ENCODE measurements at places on chromosomes 4 and X.

- DNase-seq, result no peak
Observed at GRCh38 chr4:125316791-125317524, 2.2 kb downstream of the FAT4 start.

- no peak for DNase-seq
Observed at GRCh38 chr4:128461291-128462102, 173.9 kb upstream of the PGRMC2 start.

- no peak for DNase-seq
Observed at GRCh38 chr4:184740980-184741391, 7.1 kb upstream of the CENPU start.

DNA sequence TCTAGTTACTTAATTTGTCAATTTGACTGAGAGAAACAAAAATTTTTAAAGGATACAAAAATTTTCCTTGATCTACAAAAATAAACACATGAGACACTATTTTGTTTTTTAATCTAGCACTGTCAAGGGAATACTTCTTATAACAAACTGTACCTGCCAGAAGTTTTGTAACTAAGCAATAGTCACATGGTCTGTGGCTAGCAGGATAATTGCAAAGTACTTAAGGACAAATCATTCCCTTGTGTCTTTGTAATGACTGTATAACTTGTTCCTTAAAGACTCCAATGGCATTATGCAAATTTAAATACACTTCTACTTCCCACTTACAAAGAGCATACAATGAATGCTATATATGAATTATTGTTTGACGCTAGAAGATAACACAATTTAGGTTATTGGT, 25.1 kb upstream of the ANK2 start:
- no peak for DNase-seq

DNA sequence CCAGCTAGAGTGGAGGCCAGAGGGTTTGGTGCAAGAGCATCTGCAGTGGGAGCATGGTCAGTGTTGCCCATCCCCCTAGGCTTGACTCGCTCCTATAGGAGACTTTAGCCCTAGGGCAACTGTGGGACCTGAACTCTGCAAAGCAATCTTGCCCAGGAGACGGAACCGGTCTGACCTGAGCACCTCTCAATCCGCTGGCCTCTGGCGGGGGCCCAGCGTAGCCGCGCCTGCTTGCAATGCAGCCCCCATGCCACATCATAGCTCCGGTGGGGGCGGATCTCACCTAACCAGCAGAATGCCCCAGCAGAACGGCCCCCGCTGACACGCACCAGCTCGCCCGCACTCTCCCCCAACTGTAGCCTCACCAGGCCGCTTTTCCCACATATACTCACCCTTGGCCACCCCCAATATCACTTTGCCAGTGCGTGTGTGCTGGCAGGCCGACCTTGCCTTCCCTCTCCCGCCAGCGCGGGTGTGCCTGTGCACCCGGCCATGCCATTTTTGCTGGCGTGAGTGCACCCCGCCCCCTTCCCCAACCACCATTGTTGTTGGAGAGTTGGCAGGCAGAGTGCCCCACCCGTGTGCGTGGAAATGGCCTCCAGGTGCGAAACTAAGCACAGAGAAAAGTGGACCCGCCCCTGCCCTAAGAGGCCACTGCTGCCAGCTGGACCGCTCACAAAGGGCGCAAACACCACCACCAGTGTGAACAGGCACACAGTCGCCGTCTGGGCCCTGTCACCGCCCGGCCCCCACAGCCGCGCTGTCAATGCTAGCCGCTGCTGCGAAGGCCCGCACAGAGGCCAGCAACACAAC, 5.8 kb downstream of the BEX4 start:
- DNase-seq, result no peak

GRCh38 chr4:21900211-21900610, 48.4 kb downstream of the KCNIP4 start:
- DNase-seq, result no peak

DNA sequence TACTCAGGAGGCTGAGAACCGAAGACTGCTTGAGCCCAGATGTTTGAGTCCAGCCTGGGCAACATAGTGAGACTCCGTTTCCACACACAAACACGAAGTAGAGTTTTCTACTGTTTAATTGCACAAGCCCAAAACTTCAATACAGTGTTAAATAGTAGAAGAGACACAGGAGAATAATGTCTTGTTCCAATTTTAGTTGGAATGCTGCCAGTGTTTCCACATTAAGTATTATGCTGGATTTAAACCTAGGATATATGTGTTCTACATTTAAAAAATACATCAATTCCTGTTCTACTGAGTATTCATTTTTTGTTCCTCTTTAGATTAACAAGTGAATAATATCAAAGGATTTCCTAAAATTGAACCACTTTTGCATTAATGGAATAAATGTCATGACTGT, 91.3 kb downstream of the LCORL start:
- no peak for DNase-seq

- DNase-seq, result no peak
Observed at GRCh38 chr4:16457944-16458343, 231.7 kb upstream of the TAPT1 start.

- no peak for DNase-seq
Observed at GRCh38 chr4:121338518-121338917, 42.3 kb downstream of the QRFPR start.

DNA sequence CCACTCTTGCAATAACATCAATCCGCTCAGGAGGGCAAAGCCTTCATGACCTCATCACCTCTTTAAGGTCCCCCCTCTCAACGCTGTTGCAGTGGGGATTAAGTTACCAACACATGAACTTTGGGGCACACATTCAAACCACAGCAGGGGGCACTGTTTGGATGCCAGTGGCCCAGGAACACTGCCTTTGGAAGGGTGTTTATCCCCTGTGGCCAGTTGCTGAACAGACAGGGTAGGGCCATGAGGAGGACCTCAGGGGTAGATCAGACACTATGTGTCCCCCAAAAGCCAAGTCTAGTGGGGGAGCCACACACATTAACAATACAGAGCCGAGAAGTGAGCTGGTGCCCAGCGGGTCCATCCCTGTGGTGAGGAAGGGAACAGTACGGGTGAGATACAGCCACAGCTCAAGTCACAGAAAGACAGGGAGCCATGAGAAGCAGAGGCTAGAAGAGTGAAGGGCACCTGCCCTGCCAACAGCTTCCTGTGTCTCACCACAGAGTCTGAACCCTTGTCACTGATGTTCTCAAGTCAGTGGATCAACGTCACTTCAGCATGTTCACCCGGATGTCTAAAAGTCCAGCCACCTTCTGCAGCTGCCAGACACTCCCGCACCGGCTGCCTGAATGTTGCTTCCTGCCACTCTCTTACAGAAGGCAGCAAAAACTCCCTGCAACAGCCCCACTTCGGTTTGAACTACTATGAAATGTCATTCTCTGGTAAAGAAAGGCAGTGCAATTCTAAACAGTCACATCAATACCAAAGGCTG, 19.9 kb upstream of the MXD4 start:
- DNase-seq, result peak; percentile 65

GRCh38 chr4:112318239-112319142, 21.3 kb downstream of the ALPK1 start:
- no peak for DNase-seq

DNA sequence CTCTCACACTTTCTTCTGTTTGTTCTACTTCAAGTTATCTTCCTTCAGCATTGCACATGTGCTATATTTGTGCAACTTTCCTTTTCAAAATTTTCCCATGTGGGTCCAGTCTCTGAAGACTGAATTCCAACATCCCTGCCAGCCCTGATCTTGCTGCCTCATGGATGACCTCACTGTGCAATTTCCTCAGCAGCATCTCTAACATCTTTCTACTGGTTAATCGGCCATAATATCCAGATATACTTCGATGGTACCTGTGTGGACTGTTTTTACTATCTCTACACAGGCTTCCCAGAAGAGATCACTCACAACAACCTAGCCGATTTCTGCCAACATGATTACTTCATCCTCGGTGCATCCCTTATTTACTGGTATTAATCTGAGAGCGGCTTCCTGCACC, 41.5 kb downstream of the GPM6A start:
- no peak for DNase-seq

- no peak for DNase-seq
Observed at GRCh38 chr4:174387143-174387542, 103.4 kb downstream of the CEP44 start.

DNA sequence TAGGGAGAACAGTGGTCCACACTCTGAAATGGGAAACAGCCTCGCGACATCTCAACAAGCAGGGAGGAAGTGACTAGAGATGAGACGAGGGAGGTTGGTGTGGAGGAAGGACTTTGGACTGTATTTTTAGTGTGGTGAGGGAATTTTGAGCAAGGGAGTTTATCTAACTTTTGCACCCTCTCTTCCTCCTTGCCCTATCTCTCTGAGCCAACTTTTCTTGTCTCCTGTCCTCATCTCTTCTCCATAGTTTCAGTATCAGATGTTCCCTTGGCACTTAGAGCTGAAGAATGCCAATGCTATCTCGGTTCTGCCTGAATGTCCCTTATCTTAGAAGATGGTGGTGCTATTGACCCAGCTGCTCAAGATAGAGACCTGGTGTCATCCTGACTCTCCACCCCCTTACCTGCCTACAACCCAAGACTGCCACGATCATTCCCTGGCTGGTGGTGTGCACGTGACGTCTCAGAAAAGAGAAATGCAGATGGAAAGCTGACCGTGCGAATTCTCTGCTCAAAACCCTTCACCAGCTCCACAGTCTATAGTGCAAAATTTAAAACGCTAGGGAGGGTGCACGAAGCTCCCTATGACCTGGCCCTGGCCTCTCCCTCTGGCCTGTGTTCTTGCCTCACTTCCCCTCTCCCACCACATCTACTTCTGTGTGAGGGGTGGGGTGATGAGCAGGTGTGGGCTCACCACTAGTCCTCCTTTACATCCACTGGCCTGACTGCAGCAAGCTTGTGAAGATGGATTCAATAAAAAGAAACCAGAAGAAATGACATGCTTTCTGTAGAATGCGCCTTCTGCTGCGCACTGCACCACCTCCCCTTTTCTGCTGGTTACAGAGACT, 20.9 kb downstream of the MPP1 start:
- no peak for DNase-seq

DNA sequence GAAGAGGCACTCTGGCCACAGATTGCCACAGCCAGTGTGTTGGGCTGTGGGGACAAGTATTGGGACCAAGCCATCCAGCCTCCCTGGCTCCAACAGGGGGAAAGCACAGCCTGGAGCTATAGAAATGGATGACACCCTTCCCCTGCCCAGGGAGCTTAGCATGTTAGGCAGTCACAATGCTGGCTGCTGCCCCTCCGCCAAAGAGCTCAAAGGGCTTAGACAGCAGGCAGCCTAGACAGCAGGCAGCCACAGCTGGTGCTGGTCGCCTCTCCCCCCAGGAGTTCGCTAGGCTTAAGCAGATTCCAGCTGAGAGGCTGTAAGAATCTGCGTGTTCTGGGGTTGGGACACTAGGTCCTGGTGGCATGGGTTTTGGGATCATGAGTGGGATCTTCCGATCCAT, 94.5 kb upstream of the MXRA5 start:
- no peak for DNase-seq

GRCh38 chr4:153082322-153083301, 121.6 kb upstream of the TRIM2 start:
- no peak for DNase-seq

DNA sequence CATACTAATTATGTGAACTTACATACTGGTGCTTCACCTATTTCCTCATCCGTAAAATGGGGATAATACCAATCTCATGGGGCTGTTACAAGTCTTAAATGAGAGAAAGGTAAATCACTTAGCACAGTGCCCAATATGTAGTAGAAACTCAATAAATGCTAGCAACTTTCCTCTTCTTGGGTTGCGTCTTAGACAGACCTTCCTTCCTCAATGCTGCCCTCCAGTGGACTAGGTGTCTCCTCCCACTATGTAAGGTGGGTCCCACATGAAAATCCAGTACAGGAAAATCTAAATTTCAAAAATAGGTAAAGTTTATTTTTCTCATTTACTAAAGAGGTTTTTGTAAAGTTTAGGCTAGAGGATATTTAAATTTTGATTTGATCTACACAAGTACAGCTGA, 20.6 kb downstream of the ZDHHC9 start:
- DNase-seq, result peak; percentile 13

GRCh38 chr4:52704133-52704532, 45.0 kb upstream of the USP46 start:
- no peak for DNase-seq

DNA sequence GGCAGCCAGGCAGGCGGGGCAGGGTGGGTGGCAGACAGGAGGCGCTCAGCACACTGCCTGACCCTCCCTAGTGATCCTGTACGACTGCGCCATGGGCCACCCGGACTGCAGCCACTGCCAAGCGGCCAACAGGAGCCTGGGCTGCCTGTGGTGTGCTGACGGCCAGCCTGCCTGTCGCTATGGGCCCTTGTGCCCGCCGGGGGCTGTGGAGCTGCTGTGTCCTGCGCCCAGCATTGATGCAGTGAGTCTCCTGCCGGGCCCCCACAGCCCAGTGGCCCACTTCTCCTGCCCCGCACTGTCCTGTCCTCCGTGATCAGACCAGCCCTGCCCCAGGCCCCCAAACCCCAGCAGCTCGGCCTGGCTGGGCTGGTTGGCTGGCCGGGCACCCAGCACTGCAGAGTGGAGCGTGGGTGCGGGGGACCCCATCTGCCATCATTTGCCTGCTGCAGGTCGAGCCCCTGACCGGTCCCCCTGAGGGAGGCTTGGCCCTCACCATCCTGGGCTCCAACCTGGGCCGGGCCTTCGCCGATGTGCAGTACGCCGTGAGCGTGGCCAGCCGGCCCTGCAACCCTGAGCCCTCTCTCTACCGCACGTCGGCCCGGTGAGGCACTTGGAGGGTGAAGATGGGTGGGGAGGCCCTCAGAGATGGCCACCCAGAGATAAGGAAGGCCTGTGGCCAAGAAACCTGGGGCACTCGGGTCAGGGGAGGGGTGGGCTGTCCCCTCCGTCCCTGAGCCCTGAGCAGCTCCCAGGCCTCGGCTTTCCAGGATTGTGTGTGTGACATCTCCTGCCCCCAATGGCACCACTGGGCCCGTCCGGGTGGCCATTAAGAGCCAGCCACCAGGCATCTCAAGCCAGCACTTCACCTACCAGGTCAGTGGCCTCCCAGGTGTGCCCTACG, 7.6 kb downstream of the PLXNB3 start:
- no peak for DNase-seq

GRCh38 chrX:63935835-63936234, 150.8 kb upstream of the ARHGEF9 start:
- no peak for DNase-seq

DNA sequence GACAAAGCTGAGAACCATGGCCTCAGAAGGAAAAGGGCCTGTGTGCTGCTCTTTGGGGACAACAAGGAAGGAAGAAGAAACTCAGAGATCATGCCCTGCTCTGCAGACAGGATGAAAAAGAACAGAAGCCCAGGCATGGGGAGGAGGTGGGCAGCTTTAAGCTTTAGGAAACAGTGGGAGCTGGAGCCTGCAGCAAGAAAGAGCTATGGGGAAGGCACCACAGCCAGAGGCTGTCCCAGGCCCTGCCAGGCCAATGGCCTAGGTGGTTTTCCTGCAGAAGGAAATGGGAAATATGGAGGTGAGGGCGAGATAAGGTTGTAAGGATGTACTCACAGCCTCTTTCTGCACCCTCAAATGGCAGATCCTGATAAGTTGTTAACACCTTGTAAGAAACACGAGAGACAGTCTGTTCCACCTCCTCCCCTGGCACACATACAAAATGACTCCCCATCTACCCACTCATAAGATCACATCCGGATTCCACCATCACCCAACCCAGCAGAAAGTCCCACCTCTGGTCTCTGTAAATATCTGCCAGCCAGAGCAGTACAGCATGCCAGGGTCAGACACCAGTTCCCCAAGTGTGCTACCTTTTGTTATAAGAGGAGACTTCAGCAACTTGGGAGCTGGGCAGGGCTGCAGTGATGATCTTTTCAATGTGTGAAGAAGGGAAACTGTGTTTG, 105.2 kb downstream of the RTL5 start:
- no peak for DNase-seq

Measured in stimulated activated CD8-positive, alpha-beta memory T cell treated with anti-CD3 and anti-CD28 coated beads, Interleukin-7, amount 100 ng/mL, for 1 hour (primary cell).